Bronchial smooth muscle cell (primary cell): ENCODE measurements at places on chromosomes 2 and 18. TPM values are rescaled to one million over a fixed set of nuclear protein-coding genes. Genes with fewer than 3 reads are reported as not detected.

ANKZF1 gene
- total RNA-seq, result 18.0 and 20.5 TPM in 2 replicates

REG3A gene
- total RNA-seq, result not detected in 2 replicates

ATRAID gene
- 241 and 261 TPM in 2 replicates for total RNA-seq

EFHD1 gene
- total RNA-seq, result not detected in 2 replicates

COX5B gene
- 317 and 549 TPM in 2 replicates for total RNA-seq

RPRM gene
- 0.16 TPM in 1 of 2 replicates, not detected in the other for total RNA-seq
